ENCODE measurements at places on chromosomes 5 and 9.

DNA sequence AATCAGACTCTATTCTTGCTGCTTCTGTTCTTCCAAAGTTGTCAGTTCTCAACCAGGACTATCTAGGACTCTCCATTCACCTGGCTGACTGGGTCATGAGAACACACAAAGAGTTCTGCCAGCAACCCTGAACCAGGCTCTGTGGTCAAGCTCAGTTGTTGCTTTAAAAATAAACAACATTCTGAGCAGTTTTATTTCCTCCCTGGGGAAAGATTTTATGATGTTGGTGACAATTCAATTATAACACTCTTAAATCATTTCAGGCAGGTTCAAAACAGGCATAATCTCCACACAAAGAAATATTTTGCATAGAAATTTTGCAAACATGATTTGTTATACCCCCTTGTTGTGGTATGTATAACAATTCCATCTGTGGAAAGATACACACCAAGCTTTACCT, 36.0 kb downstream of the FTMT start:
- no peak for DNase-seq

- no peak for DNase-seq
These were observed 28.4 kb downstream of the CSF1R start for GRCh38 chr5:150057996-150058395.

DNA sequence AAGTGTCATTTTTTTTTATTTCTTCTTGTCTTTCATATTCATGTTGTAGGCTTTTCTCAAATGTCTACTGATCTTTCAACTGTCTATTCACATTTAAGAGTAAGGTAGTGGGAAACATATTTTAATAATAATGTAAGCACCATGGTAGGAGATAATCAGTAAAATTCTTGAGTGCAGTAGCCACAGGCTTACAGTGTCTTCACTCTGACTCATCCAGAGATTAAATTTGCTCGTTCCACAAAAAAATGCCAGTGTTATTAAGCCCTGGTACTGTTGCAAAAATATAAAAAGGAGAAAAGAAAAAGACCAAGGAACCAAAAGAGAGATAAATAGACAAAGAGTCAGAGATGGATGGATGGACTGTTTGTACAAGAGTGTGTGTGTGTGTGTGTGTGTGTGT, 43.0 kb downstream of the PARP8 start:
- DNase-seq = no peak

GRCh38 chr5:159680095-159680494, 236.2 kb upstream of the ADRA1B start:
- DNase-seq = no peak

GRCh38 chr9:127030814-127031740, 91.4 kb downstream of the ANGPTL2 start:
- DNase-seq = no peak
